T1000 (cell line): ENCODE measurements at places on chromosomes 5 and 9.

DNA sequence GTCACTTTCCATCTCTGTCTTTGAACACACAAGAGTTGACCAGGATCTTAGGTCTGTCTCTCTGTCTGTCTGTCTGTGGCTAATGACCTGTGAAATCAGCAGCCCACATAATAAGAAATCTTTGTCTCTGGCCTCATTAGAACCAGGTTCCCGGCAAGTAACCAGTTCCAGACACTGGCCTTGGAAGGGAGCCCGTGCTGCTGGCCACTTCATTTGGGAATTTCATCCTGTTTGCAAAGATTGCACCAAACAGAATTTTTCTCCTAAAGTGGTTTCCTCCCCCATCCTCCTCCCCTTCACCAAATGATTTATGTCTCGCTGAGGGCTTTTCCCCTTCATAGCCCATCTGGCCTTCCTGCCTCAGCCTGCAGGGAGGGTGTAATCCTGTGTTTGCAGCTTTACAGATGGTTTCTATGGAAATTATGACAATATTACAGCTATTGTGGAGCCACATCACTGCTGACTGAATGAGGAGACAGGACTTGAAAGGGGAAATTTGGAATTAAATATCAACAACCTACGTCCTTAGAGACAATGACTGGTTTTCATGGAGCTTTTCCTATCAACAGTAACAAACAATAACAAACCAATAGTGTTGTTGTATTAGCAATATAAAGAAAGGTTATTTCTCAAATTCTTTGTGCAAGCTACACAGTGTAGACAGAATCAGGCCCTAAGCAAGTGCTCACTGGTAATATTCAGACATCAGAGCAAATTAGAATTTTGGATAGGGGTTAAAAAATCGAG, 25.7 kb downstream of the DPYSL3 start:
- DNase-seq = no peak

- DNase-seq = no peak
Observed at GRCh38 chr9:125366676-125367075, 105.0 kb downstream of the GAPVD1 start.

GRCh38 chr5:172147857-172148256, 40.2 kb downstream of the STK10 start:
- DNase-seq = no peak

GRCh38 chr5:97529354-97529985, 346.4 kb upstream of the RIOK2 start:
- no peak for DNase-seq

DNA sequence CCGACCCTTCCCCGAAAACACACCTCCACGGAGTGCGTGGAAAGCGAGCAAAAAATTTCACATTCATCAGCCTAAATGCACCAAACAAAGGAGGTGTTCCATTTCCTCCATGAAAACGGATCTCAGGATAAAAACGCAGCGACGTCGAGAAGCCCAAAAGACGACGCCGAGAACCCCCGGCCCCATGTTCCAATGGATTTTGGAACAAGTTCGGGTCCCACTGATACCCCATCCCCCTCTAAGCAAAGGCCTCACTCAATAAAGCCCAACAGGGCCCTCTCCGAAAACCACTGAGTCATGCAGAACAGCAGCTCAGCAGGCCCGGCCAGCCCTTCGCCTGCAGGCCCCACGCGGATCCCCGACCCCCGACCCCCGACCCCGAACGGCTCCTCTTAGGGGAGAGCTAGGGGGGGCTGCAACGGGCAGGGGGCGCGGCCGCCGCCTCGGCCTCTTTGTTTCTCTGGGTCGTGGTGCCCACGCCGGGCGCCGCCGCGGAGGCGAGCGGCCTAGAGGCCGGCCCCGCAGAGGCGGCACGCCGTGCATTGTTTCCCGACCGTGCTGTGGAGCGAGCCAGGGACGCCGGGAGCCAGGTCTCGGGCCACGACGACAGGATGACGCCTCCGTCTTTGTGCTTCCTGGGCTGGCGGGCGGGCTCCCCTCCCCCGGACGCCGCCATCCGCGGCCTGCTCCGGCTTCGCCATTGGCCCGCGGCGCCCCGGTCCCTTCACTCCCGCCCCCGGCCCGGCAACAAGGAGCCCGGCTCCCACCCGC, 915 bp downstream of the ZFAND5 start:
- DNase-seq = no peak

GRCh38 chr9:130124085-130124860, 47.9 kb upstream of the NCS1 start:
- no peak for DNase-seq
